ENCODE measurements at places on chromosomes 6 and 20.

GRCh38 chr6:163536770-163537169 is 122.3 kb downstream of the QKI start:
- DNase-seq, result no peak

DNA sequence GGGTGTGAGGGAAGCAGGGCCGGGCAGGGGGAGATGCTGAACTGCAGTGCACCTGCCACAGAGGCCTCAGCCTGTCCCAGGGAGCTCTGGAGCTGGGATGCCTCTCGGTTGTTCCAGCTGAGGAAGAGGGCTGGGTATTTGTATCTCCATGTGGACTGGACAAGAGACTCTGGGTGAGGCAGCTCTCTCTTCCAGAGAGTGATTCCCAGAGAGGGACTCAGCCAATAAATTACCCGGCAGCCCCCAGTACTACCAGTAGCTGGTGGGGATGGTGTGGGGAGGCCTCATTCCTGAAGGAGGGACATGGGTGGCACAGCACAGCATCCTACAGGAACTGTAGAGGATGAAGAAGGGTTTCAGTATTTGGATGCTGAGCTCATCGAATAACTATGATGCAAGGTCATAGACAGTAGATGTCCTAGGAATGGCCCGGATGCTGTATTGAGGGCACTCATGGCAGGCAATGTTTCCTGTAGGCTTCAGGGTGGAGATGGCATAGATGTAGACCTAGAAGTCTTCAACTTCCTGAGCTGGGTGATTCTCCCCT is 1.4 kb downstream of the FGD2 start:
- no peak for DNase-seq

DNA sequence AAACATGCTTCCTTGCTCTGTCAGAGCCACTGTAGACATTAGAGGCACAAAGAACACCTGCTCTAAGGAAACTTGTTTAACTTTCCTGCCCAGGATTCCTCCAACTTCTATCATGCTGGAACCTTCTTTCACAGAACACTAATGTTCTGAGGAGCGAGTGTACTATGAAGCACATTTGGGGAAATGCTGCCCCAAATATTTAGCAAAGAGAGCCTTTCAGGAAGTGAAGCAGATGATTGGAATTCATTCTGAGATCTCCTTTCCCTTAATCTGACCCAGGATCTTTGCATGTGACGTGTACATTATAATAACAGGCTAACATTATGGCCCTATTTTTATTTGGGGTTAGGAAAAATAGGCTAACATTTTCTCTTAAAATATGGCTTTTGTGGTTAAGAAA is 21.0 kb upstream of the FYN start:
- no peak for DNase-seq

DNA sequence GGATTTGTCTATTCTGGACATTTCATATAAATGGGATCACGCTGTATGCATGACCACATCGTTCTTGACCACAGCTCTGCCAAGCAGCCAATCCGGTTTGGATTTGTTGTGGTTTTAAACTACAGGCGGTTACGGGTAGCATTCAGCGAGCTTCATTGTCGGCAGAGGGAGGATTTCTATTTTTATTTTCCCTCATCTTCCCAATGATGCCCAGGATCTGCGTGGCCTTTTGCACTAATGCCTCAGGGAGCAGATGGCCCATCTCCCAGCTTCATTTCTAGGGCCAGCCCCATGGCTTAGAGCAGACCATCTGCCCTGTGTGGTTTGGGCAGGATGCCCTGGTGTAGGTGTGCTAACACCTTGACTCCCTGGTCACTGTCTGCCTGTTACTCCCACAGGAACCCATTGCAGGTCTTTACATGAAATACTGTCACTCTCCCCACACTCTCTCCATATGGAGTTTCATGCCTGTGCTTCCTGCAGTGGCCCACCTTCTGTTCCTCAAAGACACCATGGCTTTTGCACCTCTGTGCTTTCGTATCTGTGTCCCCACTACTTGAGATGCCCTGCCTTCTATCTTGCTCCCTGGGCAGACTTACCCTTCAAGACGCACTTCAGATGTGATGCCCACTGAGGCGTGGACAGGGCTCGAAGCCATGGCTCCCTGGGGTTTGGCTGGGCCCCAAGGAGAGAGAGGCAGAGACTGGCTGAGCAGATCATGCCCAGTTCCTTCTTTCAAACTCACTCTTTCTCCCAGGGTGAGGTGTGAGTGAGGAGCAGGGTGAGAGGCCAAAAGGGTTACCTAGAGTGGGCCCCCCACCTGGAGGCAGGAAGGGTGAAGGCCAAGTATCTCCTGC is 26.0 kb downstream of the SDCBP2 start:
- DNase-seq, result no peak

GRCh38 chr20:31568773-31569162 is 36.3 kb upstream of the ID1 start:
- DNase-seq, result no peak

DNA sequence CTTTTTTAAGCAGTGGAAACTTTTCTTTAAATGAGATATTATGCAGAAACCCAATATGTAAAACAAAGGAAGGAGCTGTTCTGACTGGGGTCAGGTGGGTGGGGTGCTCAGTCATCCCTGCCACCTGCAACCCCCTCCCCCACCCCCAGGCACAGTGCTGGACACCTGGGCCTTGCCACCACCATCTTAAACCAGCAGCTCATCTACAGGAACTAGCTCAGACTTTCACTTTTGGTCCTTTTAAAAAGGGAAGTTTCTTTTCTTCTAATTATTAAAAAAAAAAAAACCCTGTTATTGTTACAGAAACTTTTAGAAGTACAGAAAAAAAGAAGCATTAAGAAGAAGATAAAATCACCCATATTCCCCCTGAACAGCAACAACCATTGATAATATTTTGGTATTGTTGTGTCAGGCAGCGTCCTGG is 37.1 kb downstream of the PPP1R16B start:
- DNase-seq, result peak; percentile 75

DNA sequence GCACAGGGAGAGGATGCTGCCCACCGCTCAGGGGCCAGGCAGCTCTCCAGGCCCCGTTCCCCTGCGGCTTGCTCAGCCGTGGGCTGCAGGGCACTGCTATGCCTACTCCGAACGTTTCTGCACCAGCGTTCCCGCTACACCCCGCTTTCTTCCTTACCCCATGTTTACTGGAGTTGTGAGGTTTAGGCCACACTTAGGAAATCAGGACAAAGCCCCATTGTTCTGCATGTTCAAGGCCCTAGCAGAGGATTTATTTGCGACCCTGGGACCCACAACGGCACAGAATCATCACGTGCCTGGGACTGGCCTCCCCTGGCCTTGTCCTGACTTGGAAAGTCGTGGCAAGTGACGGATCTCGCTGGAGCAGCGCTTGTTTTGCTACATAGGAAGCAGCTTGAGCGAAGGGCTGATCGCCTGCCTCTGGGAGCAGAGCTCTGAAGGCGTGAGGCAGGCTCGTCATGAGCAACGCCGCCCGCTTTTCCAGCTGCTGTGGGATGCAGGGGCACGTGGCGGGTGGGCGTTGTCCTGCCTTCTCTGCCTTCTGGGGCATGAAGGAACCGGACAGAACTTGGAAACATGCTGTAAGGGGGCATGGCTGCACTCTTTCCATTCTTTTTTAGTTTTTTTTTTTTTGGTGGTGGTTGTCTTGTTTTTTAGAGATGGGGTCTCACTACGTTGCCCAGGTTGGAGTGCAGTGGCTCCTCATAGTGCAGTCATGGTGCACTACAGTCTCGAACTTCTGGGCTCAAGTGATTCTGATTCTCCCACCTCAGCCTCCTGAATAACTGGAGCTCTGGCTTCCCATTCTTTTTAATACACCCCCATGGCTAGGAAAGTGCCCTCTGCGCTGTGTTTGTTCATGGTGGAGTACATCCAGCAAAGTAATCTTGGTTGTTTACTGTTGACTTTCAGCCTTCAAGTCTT is 14.6 kb upstream of the TMEM181 start:
- no peak for DNase-seq

- peak; percentile 43 for DNase-seq
Measured at GRCh38 chr6:293193-294174, 1.2 kb downstream of the DUSP22 start.

- DNase-seq, result no peak
Measured at GRCh38 chr20:7693761-7694160, 246.5 kb downstream of the HAO1 start.

- DNase-seq, result peak; percentile 90
Measured at GRCh38 chr6:30325150-30325872, 1.4 kb upstream of the TRIM39 start.

GRCh38 chr20:48738399-48739304 is 89.1 kb downstream of the PREX1 start:
- no peak for DNase-seq

GRCh38 chr20:24754691-24755090 is 194.4 kb upstream of the CST7 start:
- no peak for DNase-seq

GRCh38 chr6:36075656-36076055 is 48.0 kb downstream of the MAPK14 start:
- peak; percentile 24 for DNase-seq

GRCh38 chr6:114523508-114523907 is 180.7 kb upstream of the HS3ST5 start:
- DNase-seq, result no peak

DNA sequence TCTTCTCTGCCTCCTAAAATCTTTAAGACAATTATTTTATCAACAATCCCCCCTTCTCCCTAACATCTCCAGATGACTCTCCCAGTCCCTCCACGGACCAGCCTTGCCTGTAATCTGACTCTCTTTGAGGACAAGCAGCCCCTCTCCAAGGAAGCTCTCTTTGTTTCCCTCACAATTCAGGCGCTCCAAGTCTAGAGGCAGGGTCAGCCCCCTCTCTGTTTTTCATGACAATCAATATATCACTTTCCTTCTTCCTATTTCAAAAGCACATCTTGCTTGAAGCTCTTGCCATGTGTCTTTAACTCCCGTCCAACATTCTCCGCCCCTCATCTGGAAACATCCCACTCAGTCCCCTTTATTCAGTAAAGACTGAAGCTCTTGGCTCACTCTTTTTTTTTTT is 393.4 kb upstream of the SULF2 start:
- no peak for DNase-seq

- DNase-seq, result peak; percentile 78
Measured at GRCh38 chr6:148947621-148948444, 201.0 kb downstream of the UST start.

GRCh38 chr20:58267389-58268215 is 39.1 kb upstream of the ANKRD60 start:
- DNase-seq, result no peak

DNA sequence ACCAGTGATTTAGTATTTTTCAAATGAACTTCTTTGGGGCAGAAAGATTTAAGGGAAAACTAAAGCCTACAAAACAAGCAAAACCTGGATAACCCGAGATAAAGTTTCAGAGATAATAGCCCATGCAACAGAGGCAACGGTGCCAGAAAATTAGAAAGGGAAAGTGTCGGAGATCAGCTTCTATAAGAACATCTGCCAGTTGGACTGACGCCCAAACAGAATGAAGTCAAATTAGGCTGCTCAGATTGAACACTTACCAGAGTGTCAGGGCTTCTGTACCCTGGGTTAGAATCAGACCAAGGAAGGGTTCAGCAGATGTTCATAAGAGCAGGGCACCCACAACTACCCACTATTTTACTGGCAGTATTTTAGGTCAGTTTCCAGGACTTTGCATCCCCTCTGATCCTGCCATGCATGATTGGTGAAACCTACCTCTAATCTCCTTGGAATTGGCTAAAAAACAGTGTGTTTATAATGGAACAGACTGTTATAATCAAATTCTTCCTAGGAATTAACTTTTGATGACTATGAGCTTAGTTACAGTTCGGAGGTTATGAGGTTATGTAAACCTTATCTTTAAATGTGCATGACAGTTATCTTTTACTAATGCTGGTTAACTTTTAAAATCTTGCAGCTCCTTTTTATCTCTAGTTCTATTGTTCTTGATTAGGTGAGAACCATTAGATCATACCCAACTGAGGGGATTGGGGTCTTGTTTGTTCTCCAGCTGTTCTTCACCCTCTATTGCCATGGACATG is 13.1 kb downstream of the BMP2 start:
- no peak for DNase-seq

DNA sequence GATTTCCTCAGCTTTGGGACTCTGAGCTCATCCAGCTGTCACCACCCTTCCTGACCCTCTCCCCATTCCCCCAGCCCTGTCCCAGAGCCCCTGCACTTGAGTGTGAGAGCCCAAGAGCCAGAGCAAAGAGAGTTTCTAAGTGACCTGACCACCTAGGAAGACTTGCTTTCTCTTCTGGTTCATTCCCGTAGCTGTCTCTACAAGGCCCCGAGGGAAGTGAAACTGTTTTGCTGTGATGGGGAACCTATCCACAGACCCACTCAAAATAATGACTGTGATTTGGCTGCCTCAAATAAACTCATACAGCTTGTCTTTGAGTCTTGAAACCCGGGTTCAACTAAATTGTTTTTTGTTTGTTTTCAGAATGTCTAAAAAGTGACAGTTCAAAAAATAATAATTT is 74.6 kb upstream of the XRN2 start:
- DNase-seq, result no peak

DNA sequence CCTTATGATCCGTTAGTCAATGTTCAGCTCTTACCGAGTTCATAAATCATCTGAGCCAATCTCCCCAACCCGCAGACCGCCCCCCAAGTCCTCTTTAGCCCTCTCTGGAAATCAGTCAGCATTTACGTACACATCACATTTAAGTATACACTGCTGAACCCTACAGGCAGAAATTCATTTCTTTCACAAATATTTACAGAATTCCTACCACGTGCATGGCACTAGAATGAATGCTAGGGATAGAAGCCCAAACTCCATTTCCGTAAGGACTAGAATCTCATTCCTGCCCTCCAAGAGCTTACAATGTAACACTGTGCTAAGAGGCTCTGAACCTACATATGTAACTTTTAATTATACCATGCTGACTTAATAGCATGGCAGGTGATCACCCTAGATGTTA is 1.8 kb downstream of the OSER1 start:
- no peak for DNase-seq

DNA sequence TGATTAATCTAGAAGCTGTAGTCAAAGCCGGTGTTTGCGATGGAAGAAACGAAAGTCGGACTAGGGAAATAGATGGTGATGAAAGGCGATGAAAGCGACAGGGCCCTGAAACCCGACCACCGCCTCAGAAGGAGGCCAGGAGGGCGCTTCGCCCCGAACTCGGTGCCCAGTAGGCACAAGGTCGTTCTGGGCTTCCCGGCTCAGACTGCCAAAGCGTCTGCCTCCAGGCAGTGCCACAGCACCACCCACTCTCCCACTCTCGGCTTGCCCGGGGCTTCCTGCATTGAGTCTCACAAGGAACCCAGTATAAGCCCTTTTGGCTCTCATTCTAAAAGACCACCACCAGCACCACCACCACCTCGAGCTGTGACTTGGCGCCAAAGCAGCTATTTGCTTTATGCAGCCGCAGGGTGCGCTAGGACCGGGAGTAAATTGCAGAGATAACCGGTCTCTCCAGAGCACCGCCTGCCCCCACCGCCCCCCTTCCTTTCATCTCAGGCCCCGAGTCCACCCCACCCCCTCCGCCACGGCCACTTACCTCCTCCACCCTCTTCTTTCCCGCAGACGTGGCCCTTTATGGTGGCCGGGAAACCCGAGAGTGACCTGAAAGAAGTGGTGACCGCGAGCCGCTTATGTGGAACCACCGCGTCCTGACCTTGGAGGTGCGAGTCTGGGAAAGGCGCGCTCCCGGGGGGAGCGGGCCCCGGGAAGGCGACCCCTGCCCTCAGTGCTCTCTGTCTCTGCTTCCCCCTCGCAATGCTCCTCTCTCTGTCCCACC is 2.4 kb downstream of the TCF21 start:
- DNase-seq, result no peak

- no peak for DNase-seq
Measured at GRCh38 chr6:20969551-20969950, 435.3 kb downstream of the CDKAL1 start.

- no peak for DNase-seq
Measured at GRCh38 chr20:13042458-13042794, 33.7 kb downstream of the SPTLC3 start.

- DNase-seq, result peak; percentile 15
Measured at GRCh38 chr6:35048631-35049083, 92.5 kb downstream of the TCP11 start.
